ENCODE measurements at places on chromosomes 4 and X.

- DNase-seq, result no peak
Observed at GRCh38 chr4:55609393-55609866, 17.4 kb upstream of the PDCL2 start.

GRCh38 chrX:155216940-155217440 is 730 bp downstream of the VBP1 start:
- DNase-seq, result peak; percentile 26

GRCh38 chr4:13478707-13479106 is 5.4 kb downstream of the RAB28 start:
- DNase-seq, result no peak

DNA sequence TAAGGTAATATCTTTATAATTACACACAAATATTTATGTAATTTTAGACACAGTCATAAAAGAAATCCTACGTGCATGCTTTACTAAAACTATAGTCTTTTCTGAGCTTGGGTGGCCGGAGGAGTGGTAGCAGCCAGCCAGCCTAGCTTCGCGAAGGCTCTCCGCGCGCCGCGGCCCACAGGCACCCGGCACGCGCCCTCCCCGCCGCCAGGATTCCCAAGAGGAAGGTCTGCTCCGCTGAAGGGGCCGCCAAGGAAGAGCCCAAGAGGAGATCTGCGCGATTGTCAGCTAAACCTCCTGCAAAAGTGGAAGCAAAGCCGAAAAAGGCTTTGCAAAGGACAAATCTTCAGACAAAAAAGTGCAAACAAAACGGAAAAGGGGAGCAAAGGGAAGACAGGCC is 8.7 kb upstream of the PJA1 start:
- DNase-seq, result no peak

DNA sequence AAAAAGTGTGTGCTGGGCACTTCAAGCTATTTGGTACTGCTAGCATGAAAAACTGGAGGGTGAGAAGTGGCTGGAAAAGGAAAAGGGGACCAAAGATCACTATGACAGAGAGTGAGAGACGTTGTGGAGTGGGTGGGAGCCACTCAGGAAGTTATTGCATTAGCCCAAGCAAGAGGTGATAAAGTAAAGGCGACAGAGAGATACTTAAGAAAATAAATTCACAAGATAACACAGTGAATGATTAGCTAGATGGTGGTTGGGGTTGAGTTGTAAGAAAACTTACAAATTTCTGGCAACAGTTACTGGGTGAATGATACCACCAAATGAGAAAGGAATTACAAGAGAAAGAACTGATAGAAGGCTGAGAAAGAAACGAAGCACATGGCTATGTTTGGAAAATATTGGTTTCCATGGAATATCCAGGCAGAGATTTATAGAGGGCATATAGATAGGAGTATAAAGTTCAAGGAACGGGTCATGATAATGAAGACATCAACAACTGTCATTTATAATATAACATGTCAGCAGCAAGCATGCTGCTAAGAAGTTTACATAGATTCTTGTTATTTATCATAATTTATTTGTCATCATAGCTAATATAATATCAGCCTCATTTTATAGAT is 60.7 kb downstream of the CASK start:
- DNase-seq, result no peak

- no peak for DNase-seq
Observed at GRCh38 chr4:55303760-55304165, 42.3 kb upstream of the SRD5A3 start.

- DNase-seq, result no peak
Observed at GRCh38 chr4:102430461-102430910, 70.7 kb upstream of the NFKB1 start.

DNA sequence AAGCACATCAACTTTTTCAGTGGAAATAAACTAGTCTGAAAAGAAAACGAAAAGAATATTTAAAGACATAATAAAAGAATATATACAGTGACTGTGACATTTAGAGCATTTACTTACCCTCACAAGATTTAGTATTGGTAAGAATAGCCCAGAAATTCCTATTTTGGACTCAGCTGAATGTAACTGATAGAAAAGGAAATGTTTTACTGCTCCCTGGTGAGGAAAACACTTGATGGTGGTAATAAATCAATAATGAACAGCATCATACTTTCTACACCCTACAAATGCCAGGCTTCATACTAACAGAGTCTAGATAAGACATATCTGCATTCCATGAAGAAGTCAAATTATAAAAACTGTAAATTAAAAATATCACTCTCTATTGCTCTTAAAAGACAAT is 753.5 kb upstream of the PCDH10 start:
- no peak for DNase-seq

DNA sequence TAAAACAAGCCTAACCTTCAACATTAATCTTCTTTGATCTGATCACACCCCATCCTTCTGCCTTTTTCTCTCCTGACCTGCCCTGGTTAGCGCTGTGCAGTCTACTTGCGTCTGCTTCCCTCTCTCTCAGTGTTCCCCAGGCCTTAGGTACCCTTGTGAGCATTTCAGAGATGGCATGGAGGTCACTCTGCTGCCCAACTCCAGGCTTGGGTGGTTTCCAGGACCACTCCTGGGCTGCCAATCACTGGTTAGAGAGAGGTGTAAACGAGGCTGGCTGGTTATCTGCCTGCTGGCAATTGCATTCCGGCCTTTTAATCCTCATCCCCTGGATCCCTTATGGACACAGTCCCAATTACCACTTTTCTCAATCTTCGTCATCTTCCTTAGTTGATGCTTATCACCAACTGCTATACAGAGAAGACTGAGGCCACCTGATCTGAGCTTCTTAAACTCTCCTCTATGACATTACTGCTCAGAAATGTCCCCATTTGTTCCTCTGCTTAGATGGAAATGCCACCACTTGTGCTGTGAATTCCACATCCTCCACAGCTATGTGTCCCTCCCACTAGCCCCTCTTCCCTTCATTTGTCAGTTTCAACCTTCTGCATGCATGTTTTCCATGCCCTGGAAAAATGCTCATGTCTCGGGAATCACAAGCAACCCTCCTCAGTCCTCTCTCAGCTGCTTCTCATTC is 29.0 kb upstream of the BCLAF3 start:
- no peak for DNase-seq

DNA sequence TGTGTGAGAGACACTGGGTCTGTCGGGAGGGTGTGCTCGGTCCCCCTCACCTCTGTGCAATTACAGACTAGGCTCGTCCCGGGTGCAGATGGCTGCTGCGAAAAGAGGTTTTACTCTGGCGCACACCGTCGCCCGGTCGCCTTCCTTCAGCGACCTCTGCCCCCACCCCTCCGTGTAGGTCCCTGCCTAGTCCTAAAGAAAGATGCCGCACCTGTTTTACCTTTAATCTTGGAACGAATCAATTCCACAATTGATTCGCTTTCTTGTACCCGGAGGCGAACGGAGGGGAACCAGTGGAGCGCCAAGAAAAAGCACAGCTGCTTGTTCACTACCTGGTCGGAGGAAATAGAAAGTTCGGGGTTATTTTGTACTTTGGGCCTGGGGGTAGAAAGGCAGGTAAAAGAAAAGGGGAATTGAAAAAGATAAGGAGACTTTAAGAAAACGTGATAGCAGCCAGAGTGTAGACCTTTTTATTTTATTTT is 1.2 kb downstream of the NPNT start:
- peak; percentile 33 for DNase-seq

DNA sequence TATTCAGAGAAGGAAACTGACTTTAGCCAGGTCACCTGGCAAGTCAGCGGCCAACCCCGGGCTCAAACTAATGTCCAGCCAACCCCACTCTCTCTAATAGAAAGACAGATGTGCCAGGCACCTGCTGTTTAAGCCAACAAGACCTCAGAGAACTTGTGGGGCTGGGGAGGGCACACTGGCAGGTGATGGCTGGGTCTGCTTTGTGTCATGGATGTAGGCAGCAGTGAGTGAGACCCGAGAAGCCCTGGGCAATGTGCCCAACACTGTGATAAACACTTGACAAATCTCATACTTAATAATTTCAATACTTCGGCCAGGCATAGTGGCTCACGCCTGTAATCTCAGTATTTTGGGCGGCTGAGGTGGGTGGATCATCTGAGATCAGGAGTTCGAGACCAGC is 9.0 kb upstream of the CD99L2 start:
- no peak for DNase-seq

Data from GM13977 (cell line).